Kidney epithelial cell (primary cell): ENCODE measurements at places on chromosomes 12 and 14. TPM values are rescaled to one million over a fixed set of nuclear protein-coding genes. Genes with fewer than 3 reads are reported as not detected.

C14orf132 gene
- 5.6 and 8.4 TPM in 2 replicates for total RNA-seq

CMKLR1 gene
- total RNA-seq = under 0.01 and 1.4 TPM in 2 replicates

TRPV4 gene
- total RNA-seq = 0.75 and 1.7 TPM in 2 replicates

RTL1 gene
- 1.1 and 1.2 TPM in 2 replicates for total RNA-seq

GOLGA5 gene
- 38.7 and 41.2 TPM in 2 replicates for total RNA-seq

GEMIN2 gene
- 19.7 and 20.3 TPM in 2 replicates for total RNA-seq

GRCh38 chr12:78473136-78473535 is 391.4 kb upstream of the SYT1 start:
- DNase-seq = no peak

DNA sequence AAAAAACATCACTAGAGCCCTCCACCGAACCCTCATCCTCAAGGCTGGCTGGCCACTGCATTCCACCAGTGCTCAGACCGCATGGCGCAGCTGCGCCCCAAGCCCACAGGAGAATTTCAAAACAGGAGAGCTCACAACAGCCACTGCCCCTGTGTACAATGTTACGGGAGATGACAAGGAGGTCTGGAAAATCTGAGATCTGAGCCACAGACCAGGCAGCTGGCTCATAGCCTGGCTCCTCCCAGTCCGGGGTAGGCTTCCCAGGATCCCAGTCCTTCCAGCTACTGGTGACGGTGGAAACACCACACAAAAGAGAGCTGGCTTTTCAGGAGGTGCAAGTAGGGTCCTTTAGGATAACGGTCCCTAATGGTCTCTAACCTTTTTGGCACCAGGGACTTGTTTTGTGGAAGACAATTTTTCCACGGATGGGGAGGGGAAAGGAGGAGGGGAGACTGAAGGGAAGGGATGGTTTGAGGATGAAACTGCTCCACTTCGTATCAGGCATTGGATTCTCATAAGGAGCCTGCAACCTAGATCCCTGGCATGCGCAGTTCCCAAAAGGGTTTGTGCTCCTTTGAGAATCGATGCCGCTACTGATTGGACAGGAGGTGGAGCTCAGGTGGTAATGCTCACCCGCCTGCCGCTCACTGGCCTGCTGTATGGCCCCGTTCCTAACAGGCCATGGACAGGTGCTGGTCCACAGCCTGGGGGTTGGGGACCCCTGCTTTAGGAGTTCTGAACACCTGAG is 23.0 kb upstream of the NRDE2 start:
- no peak for DNase-seq

DNA sequence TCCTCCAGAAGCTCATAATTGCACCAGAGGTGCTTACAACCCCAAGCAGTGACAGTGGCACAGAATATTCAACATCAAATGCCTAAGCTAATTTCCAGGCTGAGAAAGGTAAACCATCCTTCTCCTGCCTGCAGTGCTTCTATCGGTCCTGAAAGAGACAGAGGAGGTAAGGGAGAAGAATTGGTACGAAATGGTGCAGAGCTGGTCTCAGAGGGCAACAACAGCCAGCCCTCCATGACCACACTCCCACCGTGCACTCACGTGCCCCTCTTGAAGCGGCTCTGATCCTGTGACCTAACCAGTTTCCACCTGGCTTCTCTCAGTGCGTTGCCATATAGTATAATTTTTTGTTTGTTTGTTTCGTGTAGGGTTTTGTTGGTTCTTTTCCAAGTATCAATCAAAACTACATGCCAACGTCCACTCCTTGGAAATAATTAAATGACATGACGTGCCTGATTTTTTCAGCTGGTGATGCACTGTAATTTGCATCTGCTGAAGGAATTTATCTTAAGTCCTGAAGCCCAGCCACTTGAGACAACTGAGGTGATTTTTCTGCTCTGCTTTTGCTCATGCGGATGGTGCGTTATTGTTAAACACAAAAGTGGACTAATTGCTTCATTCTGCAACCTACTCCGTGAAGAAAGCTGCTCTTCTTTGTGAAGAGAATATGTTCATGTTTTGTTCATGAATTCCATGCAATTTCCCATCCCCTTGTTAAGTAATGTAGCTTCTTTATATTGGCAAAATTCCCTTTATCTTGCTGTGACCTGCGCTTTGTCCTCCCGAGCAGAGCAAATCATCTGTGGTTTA is 1.3 kb upstream of the ATP2A2 start:
- DNase-seq = no peak

DNA sequence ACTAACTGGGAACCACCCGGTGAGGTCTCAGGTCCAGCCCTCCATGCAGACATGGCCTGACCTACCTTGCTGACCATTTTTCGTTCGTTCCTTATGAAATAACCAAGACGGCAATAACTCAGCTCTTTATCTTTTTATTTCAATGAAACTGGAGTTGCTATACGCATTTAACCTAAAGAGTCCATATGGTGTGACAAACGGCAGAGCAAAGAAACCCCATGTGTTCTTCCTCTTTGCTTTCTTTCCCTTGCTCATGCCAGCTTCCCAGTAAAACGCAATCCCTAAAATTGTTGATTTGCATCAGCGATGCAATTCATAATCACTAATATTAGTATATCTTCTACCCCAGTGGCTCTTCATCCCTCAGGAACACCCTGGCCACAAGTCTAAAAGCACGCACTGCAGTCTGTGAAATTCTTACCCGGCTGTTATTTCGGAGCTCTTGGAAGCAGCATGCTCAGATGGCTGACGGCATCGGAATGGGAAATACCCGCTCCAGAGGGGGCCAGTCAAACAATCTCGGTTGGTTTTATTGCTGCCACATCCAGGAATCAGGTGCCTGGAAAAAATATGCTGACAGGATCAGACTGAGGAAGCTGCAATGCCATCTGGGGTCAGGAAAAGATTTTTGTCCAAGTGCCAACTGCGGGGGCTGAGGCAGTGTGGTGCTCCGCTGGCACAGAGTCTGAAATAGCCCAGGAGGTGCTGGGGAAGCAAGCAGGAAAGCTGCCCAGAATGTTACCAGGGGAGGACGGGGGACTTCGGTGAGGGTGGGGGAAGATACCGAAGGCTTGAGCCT is 28.2 kb upstream of the KCNA1 start:
- DNase-seq = no peak

- no peak for DNase-seq
Observed at GRCh38 chr12:27333403-27334009, 870 bp downstream of the BMAL2 start.

DNA sequence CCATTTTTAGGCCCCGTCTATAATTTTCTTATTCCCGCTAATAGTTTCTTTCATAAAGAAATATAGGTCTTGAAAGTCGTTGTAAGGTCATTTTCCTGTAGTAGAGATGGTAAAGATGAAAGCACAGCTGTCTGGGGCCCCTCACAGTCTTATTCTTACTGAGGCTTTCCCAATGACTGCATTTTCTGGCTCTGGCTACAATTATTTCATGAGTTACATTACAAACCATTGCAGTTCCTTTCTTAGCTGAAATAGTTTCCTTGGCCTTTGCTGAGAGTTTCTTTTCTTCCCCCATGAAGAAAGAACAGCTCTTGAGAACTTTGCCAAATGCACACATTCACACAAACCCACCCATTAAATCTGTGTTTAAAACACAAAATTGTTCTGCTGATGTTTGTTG is 113.0 kb downstream of the DYRK2 start:
- DNase-seq = no peak
